ENCODE measurements at places on chromosomes 4 and X. TPM values are rescaled to one million over a fixed set of nuclear protein-coding genes. Genes with fewer than 3 reads are reported as not detected.

The ADH1C gene
- 0.08 TPM for total RNA-seq

The PDE6B gene
- total RNA-seq: 3.3 TPM

The SPACA5 gene
- not detected for total RNA-seq

The ZFP92 gene
- 1.0 TPM for total RNA-seq

The IQCM gene
- total RNA-seq: not detected

The SPANXN1 gene
- not detected for total RNA-seq

The CHRDL1 gene
- not detected for total RNA-seq

The GAGE13 gene
- not detected for total RNA-seq

The CT47B1 gene
- total RNA-seq: not detected

The NPY2R gene
- not detected for total RNA-seq

The NWD2 gene
- total RNA-seq: not detected

The DMP1 gene
- not detected for total RNA-seq

The C4orf50 gene
- total RNA-seq: not detected

The SUPT20HL2 gene
- not detected for total RNA-seq

The GJB1 gene
- not detected for total RNA-seq

The HSFX2 gene
- not detected for total RNA-seq

The NLGN3 gene
- not detected for total RNA-seq

The TMPRSS11D gene
- total RNA-seq: not detected

The CXCL8 gene
- 11.3 TPM for total RNA-seq

The TRIML2 gene
- 0.95 TPM for total RNA-seq

The XAGE1A gene
- not detected for total RNA-seq

The SPINK2 gene
- not detected for total RNA-seq

The SH3D19 gene
- 25.2 TPM for total RNA-seq

The PABPC1L2B gene
- not detected for total RNA-seq

The PDLIM3 gene
- total RNA-seq: 1.1 TPM

The ENAM gene
- not detected for total RNA-seq

The IL21 gene
- not detected for total RNA-seq

The SLC10A4 gene
- not detected for total RNA-seq

The RTL9 gene
- total RNA-seq: 0.08 TPM

The SPIN2A gene
- not detected for total RNA-seq

The MXRA5 gene
- 4.4 TPM for total RNA-seq

The SLITRK4 gene
- not detected for total RNA-seq
